Brain pericyte (primary cell): ENCODE measurements at places on chromosomes 12 and 14.

DNA sequence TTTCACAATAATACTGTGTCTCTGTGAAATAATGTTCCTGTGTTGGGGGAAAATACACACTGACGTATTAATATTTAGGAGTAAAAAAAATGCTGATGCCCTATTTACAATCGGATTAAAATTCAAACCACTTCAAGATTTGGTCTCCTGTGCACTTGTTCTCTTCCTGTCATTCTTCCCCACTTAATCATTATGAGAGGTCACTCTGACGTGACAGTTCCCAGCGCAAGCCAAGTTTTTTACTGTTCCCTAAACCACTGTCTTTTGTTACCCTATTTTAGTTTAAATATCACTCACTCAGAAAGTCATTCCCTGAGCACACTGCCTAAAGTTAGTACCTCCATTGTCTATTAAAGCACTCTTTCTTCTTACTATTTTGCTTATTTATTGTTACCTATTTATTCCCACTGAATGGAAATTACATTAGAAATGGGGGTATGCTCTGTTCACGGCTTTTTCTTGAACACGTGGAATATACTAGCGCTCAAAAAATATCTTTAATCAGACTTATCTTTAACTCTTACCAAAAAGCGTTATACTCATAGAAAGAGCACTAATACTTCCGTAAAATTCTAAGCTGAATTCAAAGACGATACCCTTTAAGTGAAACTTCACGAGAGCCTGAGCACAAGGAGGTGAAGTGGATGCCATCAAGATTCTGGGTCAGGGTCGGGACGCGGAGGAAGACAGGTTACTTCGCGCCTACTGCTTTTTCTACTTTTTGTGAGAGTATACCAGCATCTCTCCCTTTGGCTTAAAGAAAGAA, 670 bp upstream of the PSMA3 start:
- no peak for DNase-seq

DNA sequence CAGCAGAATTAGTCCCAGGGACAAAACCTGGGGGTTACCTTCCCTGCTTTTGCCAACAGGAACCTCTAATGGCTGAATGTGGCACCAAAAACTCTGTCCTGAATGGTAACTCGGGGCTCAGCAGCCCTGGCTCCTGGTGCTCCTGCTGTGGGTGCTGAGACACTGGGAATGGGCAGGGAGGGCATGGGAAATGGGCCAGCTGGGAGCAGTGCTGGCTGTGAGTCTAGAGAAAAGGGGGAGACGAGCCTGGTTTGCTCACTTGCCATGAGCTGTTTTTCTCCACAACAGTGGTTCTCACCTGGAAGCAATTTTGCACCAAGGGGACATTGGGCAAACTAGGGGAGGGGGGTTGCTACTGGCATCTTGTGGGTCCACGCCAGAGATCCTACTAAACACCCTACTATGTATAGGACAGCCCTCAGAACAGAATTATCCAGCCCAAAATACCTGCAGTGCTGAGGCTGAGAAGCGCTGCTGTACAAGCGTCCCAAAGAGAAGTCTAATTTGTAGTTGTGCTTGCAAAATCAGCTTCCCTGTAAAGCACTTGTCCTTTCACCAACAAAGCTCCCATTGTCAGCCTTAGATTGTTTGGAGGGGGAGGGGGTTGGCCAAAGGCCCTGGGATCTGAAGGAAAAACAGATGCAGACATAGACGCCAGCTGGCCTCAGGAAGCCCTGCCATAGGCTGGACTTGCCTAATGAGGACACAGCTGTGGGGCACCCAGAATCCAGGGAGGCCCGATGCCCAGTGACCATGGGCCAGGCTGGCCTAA, 3.6 kb downstream of the LRRC74A start:
- no peak for DNase-seq

DNA sequence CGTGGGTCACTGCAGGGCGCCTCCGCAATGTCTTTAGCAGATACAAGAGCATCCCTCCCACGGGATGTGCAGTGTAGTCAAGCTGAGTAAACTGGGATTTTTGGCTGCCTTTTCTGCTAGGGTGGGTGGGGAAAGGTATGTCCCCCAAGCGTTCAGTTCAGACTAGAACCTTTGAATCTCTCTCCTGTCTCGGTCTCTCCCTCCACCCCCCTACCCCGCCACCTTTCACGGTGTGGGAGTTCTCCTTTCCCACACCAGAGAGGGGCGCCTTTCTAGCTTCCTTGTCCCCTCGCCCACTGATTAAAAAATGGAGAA, 525 bp upstream of the FAR2 start:
- DNase-seq = no peak

- DNase-seq = no peak
Observed at GRCh38 chr12:11922361-11922760, 148.4 kb upstream of the BCL2L14 start.

- no peak for DNase-seq
Observed at GRCh38 chr14:105388110-105388951, 10.0 kb upstream of the TEX22 start.

DNA sequence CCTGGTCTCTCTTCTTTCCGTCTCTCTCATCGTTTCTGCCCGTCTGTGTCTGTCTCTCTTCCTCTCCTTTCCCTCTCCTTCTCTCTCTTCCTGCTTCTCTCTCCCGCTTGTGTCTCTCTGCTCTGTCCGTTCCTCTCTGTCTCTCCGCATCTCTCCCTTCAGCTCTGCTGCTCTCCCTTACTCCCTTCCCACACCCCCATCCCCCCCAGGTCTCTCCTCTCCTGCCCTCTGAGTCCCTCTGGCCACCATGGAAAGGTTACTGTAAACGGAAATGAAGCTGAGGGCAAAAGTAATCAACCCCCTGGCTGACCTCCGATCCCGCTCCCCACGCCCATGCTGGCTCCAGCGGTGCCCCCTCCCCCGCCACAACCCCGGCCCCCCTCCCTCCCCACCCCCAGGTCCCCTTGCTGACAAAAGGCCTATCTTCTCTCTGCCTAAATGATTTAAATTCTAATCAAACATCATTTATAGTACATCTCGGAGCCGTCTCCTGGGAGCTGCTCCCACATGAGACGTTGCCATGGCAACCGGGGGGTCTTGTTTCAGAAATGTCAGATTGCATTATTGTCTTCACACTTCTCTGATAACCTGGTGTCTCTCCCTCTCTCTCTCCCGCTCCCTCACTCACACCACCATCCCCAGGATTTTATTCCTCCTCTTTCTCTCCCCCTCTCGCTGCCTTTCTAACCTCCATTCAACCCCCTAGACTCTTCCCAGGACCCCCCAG, 203.8 kb downstream of the RBM19 start:
- no peak for DNase-seq

DNA sequence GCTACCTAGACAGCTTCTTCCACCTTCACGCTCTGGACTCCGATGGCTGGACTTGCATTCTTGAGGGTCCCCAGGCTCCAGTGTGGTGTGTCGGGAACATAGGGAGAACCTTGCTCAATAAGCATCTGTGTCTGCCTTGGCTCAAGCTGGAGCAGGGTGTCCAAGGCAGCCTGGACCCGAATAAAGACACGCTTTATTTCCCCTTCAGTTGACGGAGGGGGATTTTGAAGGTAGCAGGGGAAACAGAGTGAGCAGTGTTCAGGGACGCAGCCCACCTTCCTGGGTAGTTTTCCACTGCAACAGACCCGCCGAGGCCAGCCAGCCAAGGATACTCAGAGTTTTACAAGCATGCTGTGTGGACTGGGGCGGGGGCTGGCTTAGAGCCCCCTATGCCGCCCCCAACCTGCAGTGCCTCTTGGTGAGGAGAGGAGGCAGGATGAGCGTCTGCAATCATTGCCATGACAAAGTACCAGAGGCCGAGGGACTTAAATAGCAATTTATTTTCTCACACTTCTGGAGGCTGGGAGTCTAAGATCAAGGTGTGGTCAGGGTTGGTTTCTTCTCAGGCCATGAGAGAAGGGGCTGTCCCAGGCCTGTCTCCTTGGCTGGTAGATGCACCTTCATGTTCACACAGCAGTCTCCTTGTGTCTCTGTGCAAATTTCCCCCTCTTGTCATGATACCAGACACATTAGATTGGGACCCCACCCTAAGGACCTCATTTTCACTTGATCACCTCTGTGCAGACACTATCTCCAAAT, 201.2 kb downstream of the CHST11 start:
- DNase-seq = no peak

DNA sequence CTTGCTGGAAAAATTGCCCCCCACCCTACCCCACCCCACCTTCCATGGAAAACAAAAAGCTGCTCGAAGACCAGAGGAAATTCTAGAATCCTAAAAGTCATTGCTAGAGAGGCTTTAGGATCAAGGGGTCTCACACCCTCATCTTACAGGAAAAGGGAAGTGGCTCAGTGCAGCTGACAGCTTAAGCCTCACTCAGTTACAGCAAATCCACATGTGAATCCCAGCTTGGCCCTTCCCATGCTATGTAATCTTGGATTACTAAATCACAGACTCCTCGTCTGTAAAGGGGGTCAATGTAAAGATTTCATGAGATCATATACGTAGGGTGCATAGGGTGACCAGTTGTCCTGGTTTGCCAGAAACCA, 25.9 kb downstream of the CMKLR1 start:
- DNase-seq = no peak
